ENCODE measurements at places on chromosomes 11 and 22.

- no peak for DNase-seq
Observed at GRCh38 chr11:65528819-65529350, 4.0 kb downstream of the SCYL1 start.

- no peak for DNase-seq
Observed at GRCh38 chr11:64226507-64227051, 505 bp downstream of the NUDT22 start.

DNA sequence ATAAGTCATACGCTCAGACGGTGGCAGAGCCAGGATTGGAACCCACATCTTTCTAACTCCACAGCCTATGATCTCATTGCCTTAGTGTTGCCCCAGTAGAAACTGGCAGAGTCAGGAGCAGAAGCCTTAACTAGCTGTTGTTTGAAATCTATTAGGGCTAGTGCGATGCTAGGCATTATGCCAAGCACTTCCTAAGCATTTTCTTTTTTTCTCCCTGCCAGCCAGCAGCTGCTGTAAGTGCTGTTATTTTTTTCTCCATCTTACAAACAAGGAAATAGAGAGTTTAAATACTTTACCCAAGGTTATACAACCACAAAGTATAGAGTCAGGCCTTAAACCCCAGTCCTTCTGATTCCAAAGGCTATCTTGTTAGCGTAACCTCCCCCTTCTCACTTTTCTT lies 161.0 kb upstream of the SORL1-AS1 start:
- no peak for DNase-seq

- no peak for DNase-seq
Observed at GRCh38 chr11:65541093-65541982, 16.5 kb downstream of the SCYL1 start.

DNA sequence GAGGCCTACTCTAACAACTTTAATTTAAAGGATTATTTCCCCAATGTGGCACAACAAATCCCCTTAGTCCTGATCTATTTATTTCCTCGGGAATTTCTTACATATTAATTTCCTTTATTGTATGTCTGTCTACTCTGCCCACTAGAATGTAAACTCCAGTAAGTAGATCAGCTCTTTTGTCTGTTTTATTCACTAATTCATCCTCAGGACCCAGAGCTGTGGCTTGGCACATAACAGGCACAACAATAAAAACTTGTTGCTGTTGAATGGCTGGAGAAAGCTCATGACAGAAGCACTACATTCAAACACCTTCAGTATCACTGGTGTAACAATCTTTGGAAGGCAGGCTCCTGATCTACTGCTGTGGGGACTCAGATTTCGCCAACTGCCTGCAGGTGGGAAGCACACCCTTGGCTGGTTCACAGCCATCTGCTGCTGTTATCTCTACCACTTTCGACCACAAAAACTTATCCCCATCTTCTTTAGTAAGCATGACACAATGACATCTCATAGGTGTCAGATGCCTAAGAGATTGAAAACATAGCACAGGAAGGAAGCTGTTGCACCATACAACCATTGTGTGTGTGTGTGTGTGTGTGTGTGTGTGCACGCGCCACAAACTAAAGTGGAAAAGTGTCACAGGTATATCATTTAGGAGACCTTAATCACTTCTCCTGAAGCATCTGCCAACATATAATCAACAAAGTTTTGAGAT lies 11.9 kb downstream of the HIRA start:
- DNase-seq = no peak

DNA sequence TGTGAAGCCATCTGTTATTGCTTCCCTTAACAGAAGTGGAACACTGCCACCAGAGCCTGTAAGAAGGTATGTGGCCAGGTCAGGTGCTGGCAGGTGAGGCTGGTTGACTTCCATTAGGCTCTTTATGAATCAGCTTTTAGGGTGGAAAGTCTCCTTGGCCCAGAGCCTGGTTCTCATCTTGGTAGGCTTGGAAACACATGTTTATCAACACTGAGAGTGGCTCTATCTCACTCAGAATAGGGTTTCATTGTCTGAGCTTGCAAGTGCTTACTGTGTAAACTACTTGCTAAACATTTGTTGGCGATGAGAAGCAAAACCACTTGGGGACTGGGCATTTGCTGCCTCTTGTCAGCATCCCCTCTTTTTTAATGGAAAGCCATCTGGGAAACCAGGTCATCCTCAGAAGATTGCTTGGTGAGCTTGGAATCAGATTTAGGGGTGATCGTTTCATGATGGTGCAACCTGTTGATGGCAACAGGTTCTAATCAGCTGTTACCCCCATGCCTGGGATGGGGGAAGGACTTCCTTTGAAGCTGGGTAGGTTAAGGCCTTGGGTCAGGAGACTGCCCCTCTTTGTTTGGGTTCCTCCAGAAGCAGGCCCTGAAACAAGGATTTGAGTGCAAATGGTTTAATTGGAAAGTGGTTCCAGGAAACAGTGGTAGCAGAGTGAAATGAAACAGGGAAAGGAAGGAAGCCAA lies 75.0 kb upstream of the AMPD3 start:
- no peak for DNase-seq

DNA sequence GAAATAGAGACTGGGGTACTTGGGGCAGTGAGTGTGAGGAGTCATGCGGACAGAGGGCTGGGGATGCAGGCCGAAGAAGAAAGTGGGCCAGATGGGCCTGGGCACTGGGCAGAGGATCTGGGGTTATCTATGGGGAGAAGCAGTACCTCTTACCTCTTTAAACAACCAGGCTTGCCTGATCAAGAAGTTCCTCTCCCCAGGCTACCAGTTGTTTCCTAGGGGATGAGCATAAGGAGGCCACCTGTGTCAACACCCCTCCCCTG lies 98.4 kb upstream of the PITPNB start:
- no peak for DNase-seq

DNA sequence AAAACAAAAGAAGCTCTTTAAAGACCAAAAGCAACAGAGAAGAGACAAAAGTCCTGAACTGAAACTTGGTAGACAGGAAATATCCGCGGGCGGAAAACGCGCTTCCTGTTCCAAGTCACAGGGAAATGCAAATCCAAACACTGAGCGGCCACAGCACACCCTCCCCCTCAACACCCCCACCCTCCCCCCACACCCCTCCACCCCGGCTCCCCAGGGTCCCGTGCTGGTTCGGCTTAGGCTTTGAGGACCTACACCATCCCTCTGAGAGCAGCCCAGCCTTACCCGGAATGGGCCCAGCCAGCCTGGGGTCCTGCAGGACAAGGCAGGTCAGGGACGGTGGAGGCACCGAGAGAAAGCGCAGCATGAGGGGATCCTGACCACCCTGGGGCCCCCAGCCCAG lies 160.4 kb downstream of the BRD1 start:
- DNase-seq = no peak

GRCh38 chr11:95968585-95968984 lies 44.7 kb upstream of the MTMR2 start:
- no peak for DNase-seq

DNA sequence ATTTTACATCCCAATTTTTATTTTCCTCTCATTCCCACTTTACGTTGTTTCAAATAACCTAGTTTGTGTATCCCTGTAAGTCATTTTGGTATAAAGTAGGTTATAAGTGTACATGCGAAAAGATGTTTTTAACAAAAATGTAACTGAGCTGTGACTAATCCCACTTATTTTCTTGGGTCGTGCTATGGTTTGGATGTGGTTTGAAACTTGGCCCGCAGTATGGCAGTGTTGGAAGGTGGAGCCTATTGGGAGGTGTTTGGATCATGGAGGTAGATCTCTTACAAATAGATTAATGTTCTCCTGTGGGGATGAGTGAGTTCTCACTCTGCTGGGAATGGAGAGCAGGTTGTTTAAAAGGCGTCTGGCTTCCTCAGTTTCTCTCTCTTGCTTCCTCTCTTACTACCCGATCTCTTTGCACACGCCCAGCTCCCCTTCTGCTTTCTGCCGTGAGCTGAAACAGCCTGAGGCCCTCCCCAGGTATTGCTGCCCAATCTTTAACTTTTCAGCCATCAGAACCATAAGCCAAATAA lies 7.2 kb downstream of the RPL27A start:
- DNase-seq = peak; percentile 25

- no peak for DNase-seq
Observed at GRCh38 chr11:10581481-10582019, 13.1 kb upstream of the LYVE1 start.

- peak; percentile 65 for DNase-seq
Observed at GRCh38 chr11:124897674-124898262, at the start of gene ROBO4. ROBO4 (minus strand) TSS chr11:124897865; CDS start chr11:124897795, 70 bp downstream.

DNA sequence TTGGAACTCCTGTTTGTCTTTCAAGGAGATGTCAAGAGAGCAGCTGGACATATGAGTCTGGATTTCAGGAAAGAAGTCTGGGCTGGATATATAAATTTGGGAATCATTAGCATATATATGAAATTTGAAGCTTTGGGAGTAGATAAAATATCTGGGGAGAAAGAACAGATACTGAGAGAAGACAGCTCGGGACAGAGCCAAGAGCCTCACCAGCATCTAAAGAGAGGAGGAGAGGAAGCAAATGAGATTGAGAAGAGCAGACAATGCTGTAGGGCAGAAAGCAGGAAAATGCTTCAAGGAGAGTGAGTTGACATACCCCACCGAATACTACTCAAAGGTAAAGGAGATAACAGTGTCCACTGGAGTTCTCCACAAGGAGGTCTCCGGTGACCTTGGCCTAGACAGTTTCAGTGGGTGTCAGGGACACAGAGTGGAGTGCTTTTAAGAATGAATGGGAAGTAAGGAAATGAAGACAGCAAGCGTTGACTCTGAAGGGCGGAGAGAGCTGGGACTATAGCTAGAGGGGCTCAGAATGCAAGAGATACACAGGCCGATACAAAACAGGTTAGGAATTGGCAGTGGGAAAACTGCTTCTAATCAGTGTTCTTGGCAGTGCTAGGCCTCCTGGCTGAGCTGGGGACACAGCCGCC lies 862 bp downstream of the APBB1 start:
- no peak for DNase-seq

All from left forelimb (tissue), 1 donor.